Activated naive CD4-positive, alpha-beta T cell treated with anti-CD3 and anti-CD28 coated beads for 36 hours (primary cell): ENCODE measurements at places on chromosomes 12 and 14. TPM values are rescaled to one million over a fixed set of nuclear protein-coding genes. Genes with fewer than 3 reads are reported as not detected.

DNA sequence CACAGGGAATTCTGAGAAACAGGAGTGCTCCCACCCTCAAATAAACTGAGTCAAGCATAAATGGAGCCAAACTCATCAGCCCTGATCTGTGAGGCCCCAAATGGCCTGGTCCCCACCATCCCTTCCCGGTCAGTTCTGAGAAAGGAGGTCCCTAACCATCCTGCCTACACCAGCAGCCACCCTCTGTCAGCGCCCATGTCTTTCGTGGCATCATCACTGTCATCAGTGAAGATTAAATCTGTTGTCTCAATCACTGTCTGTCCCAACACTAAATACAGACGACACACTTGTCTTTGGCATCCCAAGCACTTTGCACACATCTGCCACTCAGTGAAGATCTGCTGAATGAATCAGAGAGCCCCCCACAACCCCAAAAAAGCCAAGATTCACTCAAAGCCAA, 22.4 kb downstream of the VPS37B start:
- H3K36me3 ChIP-seq: peaks cover 31% of the 10 kb centered on the region
- no peak overlapping the region for H3K4me3 ChIP-seq
- DNase-seq: no peak
- peaks cover 31% of the 10 kb centered on the region for H3K27me3 ChIP-seq
- no peak overlapping the region for H3K27ac ChIP-seq

DNA sequence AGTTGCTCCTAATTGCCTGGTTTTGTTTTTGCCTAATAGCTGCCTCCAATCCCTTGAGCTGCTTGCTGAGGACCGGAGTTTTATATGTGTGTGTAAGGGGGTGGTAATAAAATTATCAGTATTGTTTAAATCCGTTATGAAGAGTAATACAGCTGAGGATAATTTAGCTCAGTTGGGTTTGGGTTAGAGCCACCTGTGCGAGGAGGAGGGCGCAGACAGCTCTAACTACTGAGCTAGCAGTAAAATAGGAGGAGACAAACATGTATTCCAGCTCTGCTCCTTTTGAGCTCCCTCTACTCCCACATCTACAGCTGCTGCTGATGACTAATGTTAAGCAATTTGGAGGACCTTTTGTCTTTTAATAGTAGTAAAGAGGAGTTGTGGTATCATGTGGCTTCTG, 61.5 kb downstream of the SPATS2 start:
- no peak overlapping the region for H3K27ac ChIP-seq
- no peak for DNase-seq
- H3K27me3 ChIP-seq: no peaks in the 10 kb centered on the region
- H3K36me3 ChIP-seq: peaks cover 6% of the 10 kb centered on the region
- no peak overlapping the region for H3K4me3 ChIP-seq
- peaks cover 3% of the 10 kb centered on the region for H3K4me1 ChIP-seq

Gene GPR68
- total RNA-seq: 1.2 TPM

DNA sequence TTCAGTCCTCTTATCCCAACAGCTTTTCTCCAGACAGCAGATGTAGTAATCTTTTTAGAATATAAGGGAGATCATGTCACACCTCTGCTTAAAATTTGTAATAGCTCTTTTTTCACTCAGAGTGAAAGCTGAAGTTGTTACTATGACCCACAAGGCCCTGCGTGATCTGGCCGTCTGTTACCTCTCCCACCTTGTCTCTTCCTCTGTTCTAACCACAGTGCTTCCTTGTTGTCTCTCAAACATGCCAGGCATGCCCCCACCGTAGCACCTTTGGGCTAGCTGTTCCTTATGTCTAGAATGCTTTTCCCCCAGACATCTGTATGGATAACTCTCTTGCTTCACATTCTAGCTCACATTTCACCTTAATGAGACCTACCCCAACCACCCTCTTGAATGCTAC, 6.5 kb downstream of the NECAP1 start:
- H3K4me3 ChIP-seq: peak overlapping the region; percentile 55
- H3K27me3 ChIP-seq: no peaks in the 10 kb centered on the region
- peak; percentile 71 for DNase-seq
- peaks cover 51% of the 10 kb centered on the region for H3K36me3 ChIP-seq

Gene CMTM5
- not detected for total RNA-seq

Gene LRRC43
- 0.60 TPM for total RNA-seq

DNA sequence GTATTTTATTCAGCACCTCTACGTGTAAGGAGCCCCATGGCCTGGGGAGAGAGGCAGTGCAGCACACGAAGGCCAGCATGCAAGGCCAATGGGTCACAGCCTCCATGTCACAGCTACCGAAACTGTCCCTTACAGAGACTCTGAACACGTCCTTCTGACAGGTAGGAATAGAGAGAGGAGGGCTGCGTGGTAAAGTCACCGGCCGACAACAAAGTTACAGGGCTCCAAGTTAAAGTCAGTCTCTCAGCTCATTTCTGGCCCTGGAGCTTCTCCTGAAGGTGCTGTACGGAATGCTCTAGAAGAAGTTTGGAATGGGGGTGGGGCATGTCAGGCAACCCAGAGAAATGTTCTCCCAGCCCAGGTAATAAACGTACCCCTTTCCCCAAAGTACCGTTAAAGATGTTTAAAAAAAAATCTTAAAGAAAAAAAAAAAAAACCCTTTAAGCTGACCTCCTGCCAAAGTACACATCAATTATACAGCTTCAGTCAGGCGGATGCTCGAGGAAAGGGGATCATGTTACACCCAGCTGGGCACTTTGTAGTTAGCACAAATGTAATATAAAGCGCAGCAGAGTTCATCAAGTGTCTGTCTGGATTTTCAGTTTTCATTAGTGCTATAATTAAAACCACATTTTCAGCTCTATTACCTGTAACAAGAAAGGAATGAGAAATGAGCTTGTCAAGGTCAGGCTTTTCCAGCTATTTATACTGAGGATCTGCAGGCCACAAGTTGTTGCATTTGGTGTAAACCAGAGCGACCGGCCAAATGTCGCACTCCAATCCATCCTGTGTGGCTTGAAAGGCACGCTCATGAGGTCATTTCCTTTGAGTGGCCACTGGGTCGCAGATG, 53.3 kb upstream of the CDKN3 start:
- H3K36me3 ChIP-seq: no peaks in the 10 kb centered on the region
- DNase-seq: no peak
- H3K27ac ChIP-seq: no peak overlapping the region
- H3K4me3 ChIP-seq: no peak overlapping the region

DNA sequence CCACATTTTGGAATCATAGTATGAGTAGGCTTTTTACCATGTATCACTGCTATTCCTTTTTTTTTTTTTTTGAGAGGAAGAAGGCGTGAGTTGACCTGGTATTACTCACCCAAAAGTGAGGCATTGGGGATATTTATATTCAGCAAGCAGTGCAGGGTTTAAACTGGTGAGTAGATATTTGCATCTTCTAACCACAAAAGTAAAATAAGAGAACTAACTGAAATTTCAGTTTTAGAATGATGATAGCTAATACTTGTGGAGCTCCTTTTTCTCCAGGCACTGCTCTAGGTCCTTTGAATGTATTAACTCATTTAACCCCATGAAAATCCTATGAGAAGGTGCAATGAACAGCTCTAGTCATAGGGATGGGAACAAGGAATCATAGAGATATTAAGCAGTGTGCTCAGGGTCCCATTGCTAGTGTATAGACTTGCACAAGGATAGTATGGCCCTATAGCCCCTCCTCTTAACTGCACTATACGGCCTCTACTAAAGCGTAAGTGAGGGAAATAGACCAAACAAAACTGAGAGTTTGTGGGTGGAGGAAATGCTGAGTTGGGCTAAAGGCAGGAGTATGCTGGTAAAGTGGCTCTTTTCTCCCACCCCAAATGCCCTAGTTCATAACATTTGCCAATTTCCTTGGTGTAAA, 104.3 kb upstream of the MAX start:
- H3K4me3 ChIP-seq: peak overlapping the region; percentile 6
- peak overlapping the region; percentile 71 for H3K27ac ChIP-seq
- H3K4me1 ChIP-seq: peaks cover 62% of the 10 kb centered on the region
- peaks cover 3% of the 10 kb centered on the region for H3K27me3 ChIP-seq

Gene INTS13
- total RNA-seq: 42.0 TPM

Gene OAS2
- total RNA-seq: 196 TPM

- no peaks in the 10 kb centered on the region for H3K36me3 ChIP-seq
- H3K4me1 ChIP-seq: no peaks in the 10 kb centered on the region
- no peak overlapping the region for H3K27ac ChIP-seq
- no peak overlapping the region for H3K4me3 ChIP-seq
Observed at GRCh38 chr12:63212316-63212715, 61.3 kb upstream of the AVPR1A start.

Gene GPRC5D
- not detected for total RNA-seq

GRCh38 chr12:79983492-79983891, 48.6 kb upstream of the PPP1R12A start:
- DNase-seq: no peak
- H3K27ac ChIP-seq: no peak overlapping the region
- H3K27me3 ChIP-seq: peaks cover 5% of the 10 kb centered on the region
- no peaks in the 10 kb centered on the region for H3K36me3 ChIP-seq
- no peak overlapping the region for H3K4me3 ChIP-seq

GRCh38 chr14:24204163-24205146, 1.0 kb upstream of the TSSK4 start:
- H3K27ac ChIP-seq: no peak overlapping the region
- DNase-seq: no peak
- peaks cover 21% of the 10 kb centered on the region for H3K4me1 ChIP-seq
- H3K36me3 ChIP-seq: peaks cover 58% of the 10 kb centered on the region
- H3K27me3 ChIP-seq: no peaks in the 10 kb centered on the region

DNA sequence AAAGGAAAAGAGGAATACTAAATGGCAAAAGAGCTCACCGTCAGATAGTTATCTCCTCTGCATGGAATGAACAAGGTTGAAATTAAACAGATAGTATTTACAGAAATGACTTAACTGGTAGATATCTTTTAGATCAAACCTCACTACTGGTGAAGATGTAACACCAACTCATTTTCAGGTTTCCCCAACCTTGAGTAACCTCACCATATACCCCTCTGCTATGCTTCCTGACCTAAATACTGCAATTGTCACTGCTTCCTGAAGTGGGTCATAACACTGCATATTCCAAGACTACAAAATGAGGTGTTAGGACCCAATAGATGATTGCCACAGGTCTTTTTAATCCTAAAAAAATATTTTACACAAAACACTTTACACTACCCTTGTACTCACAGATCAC, 76.3 kb upstream of the PLEKHA5 start:
- no peak overlapping the region for H3K27ac ChIP-seq
- no peak for DNase-seq
- no peak overlapping the region for H3K4me3 ChIP-seq
- H3K27me3 ChIP-seq: no peaks in the 10 kb centered on the region

Gene OR4K14
- not detected for total RNA-seq

Gene PCBP2
- total RNA-seq: 1,085 TPM

- no peaks in the 10 kb centered on the region for H3K36me3 ChIP-seq
- no peak overlapping the region for H3K27ac ChIP-seq
- no peak overlapping the region for H3K4me3 ChIP-seq
- no peak for DNase-seq
- no peaks in the 10 kb centered on the region for H3K4me1 ChIP-seq
Observed at GRCh38 chr14:88815980-88816379, 8.5 kb upstream of the TTC8 start.

GRCh38 chr12:22796941-22797630, 172.1 kb downstream of the ETNK1 start:
- H3K27ac ChIP-seq: no peak overlapping the region
- H3K4me3 ChIP-seq: no peak overlapping the region
- no peak for DNase-seq

DNA sequence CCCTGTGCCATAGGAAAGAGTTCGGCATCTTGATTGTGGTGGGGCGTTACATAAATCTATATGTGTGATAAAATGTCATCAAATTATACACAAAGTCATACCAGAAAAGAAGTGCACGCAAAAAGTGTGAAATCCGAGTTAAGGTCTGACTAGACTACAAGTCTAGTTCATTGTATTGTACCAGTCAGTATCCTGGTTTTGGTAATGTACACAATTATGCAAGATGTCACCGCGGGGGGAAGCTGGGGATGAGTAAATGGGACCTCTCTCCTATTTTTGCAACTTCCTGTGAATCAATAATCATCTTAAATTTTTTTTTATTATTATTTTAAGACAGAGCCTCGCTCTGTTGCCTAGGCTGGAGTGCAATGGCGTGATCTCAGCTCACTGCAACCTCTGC, 43.2 kb upstream of the BCL11B start:
- H3K36me3 ChIP-seq: peaks cover 1% of the 10 kb centered on the region
- H3K27me3 ChIP-seq: no peaks in the 10 kb centered on the region
- H3K4me1 ChIP-seq: no peaks in the 10 kb centered on the region
- no peak overlapping the region for H3K4me3 ChIP-seq
- DNase-seq: no peak

DNA sequence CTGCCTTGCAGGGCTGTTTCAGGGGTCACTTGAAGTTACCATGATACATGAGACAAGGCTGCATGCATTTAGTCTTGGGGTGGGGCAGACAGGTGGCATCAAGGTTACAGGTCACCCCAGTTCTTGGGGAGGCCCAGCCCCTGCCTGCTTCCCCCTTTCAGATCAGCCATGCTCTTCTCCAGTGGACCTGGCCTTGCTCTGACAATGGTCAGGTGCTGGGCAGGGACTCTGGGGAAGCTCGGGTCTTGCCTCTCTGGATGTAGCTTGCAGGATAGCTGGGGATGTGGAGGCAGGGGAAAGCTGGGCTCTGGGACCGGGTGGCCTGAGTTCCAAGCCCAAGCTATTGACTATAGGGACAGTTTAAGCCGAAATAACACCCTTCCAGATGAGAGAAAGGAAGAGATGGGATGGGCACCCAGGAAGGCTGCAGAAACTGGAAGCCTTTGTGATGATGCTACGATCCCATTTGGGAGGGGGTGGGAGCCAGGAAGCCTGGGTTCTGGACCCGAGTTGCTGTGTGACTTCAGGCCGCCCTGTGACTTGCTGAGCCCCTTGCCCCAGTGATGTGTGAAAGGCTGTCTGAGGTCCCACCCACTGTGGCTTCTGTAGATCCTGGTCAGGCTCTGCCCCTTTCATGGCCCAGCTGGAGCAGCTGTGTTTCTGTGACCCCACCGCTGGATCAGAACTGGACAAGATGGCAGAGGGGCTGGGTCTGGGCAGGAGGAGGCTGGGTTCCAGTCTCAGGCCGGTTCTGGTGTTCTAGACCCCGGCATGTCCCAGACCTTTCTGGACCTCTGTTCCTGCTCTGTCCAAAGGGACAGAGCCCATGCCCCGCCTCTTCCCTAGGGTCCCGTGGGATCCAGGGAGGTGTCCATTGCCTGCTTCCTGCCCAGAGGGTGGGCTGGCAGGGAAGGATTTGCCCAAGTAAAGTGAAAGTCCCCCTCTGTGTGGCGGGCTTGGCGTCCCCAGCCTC, 2.1 kb downstream of the TNFAIP2 start:
- no peaks in the 10 kb centered on the region for H3K36me3 ChIP-seq
- no peak overlapping the region for H3K4me3 ChIP-seq
- peaks cover 4% of the 10 kb centered on the region for H3K4me1 ChIP-seq
- peaks cover 17% of the 10 kb centered on the region for H3K27me3 ChIP-seq
- H3K27ac ChIP-seq: no peak overlapping the region
- no peak for DNase-seq

Gene IAPP
- total RNA-seq: not detected
